ENCODE measurements at places on chromosomes 11 and 22.
A peak's percentile ranks its signal among the peaks of the same experiment; 100 is the strongest.

DNA sequence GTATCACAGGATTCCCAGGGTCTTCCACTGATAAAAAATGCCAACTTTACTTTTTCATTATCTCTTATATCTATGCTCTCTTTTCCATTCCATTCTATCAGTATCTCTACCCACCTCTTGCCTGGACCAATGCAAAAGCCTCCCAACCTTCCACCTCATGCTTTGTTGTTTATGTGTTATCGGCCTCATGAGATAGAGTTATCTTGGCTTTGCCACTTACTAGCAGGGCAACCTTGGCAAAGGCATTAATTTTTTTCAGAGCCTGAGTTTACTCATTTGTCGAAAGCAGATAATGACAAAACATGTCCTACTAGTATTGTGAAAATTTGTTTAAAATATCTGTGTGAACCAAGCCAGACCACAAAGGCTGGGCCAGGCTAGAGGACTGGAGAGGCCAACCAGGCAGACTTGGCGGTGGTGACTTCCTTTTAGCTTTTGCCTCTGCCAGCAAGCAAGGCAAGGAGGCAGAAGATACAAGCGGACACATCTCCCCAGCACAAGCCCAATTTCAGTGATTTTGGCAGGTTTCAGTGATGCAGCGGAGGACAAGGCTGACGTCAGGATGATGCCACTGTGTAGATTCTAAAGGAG, 106.9 kb downstream of the ADAMTS15 start:
- DNase-seq: no peak

DNA sequence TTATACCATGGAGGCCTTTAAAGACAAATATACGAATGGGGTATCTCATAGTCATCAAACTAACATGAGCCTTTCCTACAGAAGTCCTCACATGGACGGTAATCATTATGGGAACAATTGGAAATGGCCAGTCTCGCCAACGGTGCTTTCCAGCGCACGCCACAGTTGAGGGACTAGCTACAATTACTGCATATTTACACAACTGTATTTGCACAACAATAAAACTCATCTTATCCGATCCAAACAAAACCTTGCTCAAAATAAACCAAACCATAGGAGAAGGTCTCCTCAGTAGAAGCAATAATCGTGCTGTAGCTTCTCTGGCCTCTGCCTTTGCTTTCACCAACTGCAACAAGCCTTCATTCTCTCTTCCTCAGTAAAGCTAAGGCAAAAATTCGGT, 5.9 kb downstream of the CADM1 start:
- DNase-seq: no peak

DNA sequence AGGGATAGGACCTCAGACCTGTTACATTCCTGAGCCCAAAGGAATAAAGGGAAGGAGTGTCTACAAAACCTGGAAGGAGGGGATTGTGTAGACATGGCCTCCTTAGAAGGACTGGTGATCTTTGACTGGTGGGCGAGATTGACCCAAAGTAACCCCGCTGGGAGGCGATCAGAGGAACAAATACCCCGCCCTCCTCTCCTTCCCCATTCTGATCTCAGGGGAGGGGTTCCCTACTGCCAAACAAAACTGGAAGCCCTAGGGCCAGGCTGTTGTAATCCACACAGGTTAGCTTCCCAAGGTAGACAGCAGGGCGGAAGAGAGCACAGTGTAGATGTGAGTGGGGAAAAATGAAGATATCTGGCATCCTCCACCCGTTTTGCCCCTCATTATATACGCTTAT, 24.7 kb downstream of the NCF4 start:
- no peak for DNase-seq

- no peak for DNase-seq
Observed at GRCh38 chr11:8066036-8066910, 14.7 kb upstream of the TUB start.

DNA sequence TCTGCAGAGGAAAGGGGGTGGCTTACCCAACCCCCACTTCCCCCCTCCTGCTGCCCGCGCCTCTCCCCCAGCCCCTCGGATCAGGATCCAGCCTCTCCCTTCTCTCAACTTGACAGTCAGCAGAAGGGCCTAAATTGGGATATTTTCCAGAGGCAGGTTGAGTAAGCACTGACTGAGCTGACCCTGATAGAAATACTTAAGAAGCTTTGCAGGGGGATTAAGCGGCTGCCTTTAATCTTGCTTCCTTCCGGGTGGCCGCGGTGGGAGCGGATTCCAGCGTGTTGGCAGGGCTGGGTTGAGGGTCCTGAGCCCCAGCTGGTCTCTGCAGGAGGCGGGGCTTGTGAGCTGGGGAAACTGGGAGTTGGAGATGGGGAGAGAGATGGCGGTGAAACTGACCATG, 445.2 kb downstream of the NTM start:
- no peak for DNase-seq

DNA sequence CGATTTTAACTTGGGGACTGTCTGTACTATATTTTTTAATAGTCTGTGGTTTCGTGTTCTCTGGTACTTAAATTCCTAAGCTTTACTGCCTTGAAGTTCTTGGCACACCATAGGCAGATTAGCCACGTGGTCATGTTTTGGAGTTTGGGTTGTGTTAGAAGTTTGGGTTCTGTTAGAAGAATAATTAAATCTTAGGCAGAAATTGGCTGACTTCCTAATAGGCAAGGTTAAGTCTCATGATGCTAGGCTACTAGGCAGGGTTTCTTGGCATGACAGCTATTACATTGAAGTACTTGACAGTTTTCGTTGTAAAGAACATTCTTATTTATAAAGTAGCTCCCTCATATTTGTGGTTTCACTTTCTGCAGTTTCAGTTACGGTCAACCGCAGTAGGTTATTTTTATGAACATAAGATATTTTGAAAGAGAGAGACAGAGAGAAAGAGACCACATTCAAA, 30.0 kb upstream of the MMP7 start:
- peak; percentile 41 for DNase-seq

DNA sequence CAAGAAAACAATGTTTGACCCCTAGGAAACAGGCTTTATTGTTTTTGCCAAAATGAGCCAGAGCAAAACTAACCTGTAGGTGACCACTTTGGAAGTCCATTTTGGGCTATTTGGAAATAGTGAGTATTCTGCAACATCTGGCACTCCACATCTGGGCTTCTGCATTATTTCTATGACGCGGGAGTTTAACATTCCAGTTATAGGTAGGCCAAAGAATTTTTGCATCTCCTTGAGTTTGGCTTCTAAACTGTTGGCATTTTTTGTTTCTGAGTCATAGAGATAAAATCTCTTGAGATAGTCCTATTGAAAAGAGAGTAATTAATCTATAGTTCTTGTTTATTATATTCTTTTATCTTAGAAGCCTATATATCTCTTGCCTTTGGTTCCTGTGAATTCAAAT, 2.9 kb downstream of the MMP7 start:
- no peak for DNase-seq

- no peak for DNase-seq
Observed at GRCh38 chr11:4881188-4881587, 512 bp upstream of the OR51T1 start.

- peak; percentile 88 for DNase-seq
Observed at GRCh38 chr11:63614136-63614671, at the start of gene PLAAT3. Gene PLAAT3, minus strand, starts transcription at chr11:63614433. Its CDS starts 419 bp downstream, at chr11:63614014.

GRCh38 chr11:32334822-32335221, 100.5 kb downstream of the WT1 start:
- no peak for DNase-seq

GRCh38 chr11:60121264-60121663, 32.8 kb downstream of the MS4A2 start:
- DNase-seq: no peak

DNA sequence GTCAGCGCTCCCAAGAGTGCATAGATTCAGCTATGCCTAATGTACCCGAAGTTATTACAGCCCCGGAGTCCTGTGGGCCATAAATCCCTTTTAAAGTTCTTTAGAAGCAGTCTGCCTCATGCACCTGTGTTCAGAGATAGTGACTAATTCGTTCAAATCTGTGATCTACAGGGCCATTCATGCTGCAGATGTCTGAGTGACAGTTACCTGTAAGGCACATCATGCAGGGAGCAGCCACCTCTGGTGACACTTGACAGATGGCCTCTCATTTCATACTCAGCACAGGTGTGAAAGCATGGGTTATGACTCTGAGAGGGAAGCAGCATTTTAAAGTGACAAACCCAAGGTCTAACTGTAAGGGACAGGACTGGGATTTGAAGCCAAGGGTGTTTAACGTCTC, 2.4 kb upstream of the E2F8 start:
- DNase-seq: no peak

All from Ammon's horn (tissue), 1 donor.